ENCODE measurements at places on chromosomes 1 and 21. TPM values are rescaled to one million over a fixed set of nuclear protein-coding genes. Genes with fewer than 3 reads are reported as not detected.

Gene FAM110D
- 1.0 TPM for polyA plus RNA-seq

Gene VASH2
- 26.7 TPM for polyA plus RNA-seq

Gene DYNLT5
- polyA plus RNA-seq = 2.4 TPM

Gene MX2
- polyA plus RNA-seq = 1.2 TPM

Gene SYCP1
- 0.62 TPM for polyA plus RNA-seq

Gene PRDX1
- 284 TPM for polyA plus RNA-seq

Gene PLA2G2C
- not detected for polyA plus RNA-seq

Gene ADAMTS5
- 24.6 TPM for polyA plus RNA-seq

Gene LCE2C
- not detected for polyA plus RNA-seq

Gene MAP1LC3C
- 0.96 TPM for polyA plus RNA-seq

Gene NBPF4
- not detected for polyA plus RNA-seq

Gene RUNX3
- 0.51 TPM for polyA plus RNA-seq

Gene PLCH2
- polyA plus RNA-seq = 1.4 TPM

Gene KRTAP21-2
- polyA plus RNA-seq = not detected

Gene RGS13
- not detected for polyA plus RNA-seq

Gene OR2T29
- polyA plus RNA-seq = not detected
